ENCODE measurements at places on chromosomes 3 and 15.

DNA sequence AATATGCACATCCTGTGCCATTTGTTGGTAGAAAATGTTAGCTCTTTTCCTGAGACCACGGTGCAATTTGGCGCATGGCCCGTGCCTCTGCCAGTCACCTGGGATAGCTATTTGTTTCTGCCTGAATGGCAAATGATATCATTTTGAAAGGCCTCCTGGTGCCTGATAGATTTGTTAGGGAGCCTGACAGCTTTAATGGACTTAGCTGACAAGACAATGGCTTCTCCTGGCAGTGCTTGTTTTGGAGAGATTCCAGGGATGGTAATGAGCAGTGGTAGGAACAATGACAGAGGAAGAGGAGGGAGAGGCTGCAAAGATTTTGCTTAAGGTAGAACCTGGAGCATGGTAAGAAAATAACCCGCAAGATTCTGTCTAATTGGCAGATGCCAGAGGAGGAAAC lies 268.5 kb downstream of the CLSTN2 start:
- DNase-seq, result no peak

GRCh38 chr3:57952208-57952631 lies 56.0 kb upstream of the FLNB start:
- DNase-seq, result no peak

GRCh38 chr3:140006331-140006730 lies 71.3 kb downstream of the CLSTN2 start:
- DNase-seq, result no peak

DNA sequence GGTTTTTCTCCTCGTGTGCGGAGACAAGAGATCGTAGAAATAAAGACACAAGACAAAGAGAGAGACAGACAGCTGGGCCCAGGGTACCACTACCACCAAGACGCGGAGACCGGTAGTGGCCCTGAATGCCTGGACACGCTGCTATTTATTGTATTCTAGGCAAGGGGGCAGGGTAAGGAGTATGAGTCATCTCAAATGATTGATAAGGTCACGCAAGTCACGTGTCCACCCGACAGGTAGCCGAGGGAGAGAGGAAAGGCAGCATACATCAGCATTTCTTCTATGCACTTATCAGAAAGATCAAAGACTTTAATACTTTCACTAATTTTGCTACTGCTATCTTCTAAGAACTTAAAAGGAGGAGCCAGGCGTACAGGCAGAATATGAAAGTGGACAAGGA lies 28.2 kb downstream of the MYL3 start:
- no peak for DNase-seq

- DNase-seq, result no peak
These were observed 25.0 kb upstream of the PLA2G4D start for GRCh38 chr15:42119446-42119760.

GRCh38 chr3:172984914-172985313 lies 156.1 kb downstream of the SPATA16 start:
- no peak for DNase-seq

DNA sequence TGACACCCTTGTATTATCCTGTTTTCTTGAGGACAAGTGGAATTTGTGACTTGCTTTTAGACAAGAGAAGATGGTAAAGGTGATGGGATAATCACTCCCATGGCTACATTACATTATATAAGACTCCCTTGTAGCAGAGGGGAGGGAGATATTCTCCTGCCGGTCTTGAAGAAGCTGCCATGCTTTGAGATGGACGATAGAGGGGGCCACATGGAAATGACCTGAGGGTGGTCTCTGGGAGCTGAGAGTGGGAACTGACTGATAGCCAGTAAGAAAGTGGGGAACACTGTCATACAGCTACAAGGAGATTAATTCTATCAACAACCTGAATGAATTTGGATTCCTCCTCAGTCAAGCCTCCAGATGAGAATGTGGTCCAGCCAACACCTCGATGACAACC lies 540.1 kb downstream of the NTRK3 start:
- no peak for DNase-seq

GRCh38 chr3:152317956-152318355 lies 49.2 kb downstream of the MBNL1 start:
- DNase-seq, result no peak

- no peak for DNase-seq
These were observed 28.8 kb downstream of the XRN1 start for GRCh38 chr3:142418926-142419592.

GRCh38 chr3:179732661-179733348 lies 80.0 kb downstream of the USP13 start:
- DNase-seq, result no peak

DNA sequence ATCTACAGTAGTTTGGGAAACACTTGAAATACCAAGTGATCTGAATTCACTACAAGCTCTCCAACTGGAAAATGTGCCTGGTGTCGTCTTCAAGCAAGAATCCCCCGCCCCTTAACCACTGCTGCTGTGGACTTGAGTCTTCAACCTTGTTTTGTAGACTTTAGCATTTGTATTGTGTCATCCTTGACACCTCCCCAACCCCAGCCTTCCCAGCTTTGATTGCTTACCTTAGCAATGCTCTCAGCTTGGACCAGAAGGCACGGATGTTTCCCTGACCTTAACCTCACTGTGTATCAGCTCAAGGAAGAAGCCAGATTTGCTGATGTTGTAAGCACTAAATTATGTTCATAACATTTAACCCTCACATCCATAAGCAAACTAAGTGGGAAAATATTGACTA lies 146.4 kb downstream of the IGF1R start:
- no peak for DNase-seq

GRCh38 chr15:51366920-51367319 lies 25.5 kb downstream of the GLDN start:
- DNase-seq, result no peak

- no peak for DNase-seq
These were observed 114.2 kb downstream of the ASB7 start for GRCh38 chr15:100716456-100717085.

- no peak for DNase-seq
These were observed 104.6 kb upstream of the ADAMTS9 start for GRCh38 chr3:64792445-64792844.
